ENCODE measurements at places on chromosomes 1 and 21.
A peak's percentile ranks its signal among the peaks of the same experiment; 100 is the strongest.

DNA sequence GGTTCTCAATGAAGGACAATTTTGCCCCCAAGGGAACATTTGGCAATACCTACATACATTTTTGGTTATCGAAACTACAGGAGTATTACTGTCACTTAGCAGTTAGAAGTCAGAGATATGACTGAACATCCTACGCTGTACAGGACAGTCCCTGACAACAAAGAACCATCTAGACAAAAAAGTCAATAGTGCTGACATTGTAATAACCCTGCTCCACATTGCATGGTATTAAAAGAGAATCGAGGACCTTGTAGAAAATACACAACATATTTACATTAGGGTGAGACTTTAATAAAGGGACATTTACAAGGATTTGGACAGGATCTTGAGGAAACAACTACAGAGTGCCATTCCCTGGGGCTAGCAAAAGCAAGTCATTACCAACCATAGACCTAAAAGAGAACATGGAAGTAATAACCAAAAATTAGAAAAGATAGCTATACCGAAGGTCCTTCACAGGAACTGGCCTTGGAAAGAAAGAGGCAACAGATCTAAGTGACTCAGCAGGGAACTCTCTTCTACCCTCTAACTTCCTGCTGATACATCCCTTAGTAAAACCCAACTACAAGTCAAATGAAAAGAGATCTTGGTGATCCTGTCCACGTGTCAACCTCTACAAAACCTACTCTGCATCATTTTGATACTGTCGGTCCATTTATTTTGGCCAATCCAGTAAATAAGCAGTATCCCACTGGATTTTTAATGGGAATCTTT is 40.2 kb downstream of the ANGPTL3 start:
- no peak for DNase-seq

DNA sequence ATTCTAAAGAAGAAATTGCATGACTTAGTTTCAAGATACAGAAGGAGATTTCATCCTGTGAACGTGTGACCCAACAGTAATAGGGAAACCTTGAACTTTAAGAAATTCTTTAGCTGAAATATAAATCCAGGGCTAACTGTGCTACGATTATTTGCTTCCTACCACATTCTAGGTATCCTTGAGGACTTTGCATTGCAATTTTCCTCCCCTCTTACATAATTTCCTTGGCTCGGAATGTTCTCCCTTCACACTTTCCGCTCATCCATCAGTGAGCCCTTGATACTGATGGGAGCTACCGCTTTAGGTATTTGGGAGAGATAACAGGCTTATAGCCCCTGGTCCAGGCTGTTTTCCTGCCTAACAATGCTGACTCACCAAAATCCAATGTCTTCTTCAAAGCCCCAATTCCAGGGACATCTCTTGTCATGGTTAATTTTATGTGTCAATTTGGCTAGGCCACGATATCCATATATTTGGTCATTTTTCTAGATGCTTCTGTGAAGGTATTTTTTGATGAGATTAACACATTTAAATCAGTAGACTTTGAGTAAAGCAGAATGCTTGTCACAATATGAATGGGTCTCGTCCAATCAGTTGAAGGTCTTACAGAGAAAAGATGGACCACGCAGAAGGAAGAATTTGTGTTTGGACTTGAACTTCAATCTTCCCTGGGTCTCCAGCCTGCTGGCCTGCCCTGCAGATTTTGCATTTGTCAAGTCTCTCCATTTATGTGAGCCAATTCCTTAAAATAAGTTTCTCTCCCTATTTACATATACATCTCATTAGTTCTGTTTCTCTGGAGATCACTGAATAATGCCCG is 121.2 kb downstream of the PTPN14 start:
- DNase-seq, result no peak

- DNase-seq, result no peak
Observed at GRCh38 chr1:17544776-17545350, 5.4 kb downstream of the ARHGEF10L start.

DNA sequence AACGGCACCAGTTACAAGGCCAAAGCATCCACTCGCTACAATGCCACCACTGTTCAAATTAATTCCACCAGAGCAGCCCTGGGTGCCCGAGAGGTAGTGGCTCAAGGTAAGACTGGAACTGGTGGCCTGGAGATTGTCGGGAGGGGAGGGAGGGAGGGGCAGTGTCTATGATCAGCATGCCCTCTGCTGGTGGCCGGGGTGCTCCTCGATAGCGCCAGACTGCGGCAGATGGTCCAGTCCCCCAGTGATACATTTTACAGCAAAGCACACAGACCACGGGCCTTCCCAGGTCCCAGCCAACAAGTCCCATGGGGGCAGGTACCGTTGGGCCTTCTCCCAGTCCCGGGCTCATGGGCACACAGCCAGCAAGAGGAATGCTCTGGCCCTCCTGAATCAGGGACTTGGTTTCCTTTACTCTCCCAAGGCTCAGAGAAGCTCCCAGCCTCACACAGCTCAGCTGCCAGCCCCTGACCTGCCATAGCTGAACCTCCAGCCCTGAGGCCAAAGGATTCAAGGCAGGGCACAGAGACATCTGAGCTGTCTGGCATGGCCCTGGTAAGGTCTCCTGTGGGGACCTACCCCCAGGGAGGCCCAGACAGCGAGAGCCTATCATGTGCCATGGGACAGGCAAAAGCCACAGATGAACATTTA is 15.3 kb downstream of the ACOT7 start:
- peak; percentile 50 for DNase-seq

- no peak for DNase-seq
Observed at GRCh38 chr1:30786264-30786991, 28.9 kb upstream of the LAPTM5 start.

All from NCI-H1694 treated with DMSO at 0.1 percent for 48 hours (cell line).